Fibroblast of the conjunctiva (primary cell): ENCODE measurements at places on chromosomes 3 and 15.

DNA sequence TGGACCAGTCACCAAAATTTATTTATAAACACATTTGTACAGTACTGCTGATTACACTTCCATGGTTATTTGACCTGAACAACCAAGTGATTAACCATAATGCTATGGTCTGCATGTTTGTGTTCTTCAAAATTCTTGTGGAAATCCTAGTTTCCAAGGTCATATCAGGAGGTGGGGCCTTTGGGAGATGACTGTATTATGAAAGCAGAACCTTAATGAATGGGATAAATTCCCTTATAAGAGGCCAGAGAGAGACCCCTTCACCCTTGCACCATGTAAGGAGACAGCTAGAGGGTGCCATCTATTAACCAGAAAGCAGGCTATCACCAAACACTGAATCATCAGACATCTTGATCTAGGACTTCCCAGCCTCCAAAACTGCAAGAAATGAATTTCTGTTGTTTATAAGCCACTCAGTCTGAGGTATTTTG lies 1.9 kb downstream of the SCAPER start:
- DNase-seq = no peak

GRCh38 chr3:34725774-34726173 lies 913.6 kb upstream of the ARPP21 start:
- DNase-seq = no peak

DNA sequence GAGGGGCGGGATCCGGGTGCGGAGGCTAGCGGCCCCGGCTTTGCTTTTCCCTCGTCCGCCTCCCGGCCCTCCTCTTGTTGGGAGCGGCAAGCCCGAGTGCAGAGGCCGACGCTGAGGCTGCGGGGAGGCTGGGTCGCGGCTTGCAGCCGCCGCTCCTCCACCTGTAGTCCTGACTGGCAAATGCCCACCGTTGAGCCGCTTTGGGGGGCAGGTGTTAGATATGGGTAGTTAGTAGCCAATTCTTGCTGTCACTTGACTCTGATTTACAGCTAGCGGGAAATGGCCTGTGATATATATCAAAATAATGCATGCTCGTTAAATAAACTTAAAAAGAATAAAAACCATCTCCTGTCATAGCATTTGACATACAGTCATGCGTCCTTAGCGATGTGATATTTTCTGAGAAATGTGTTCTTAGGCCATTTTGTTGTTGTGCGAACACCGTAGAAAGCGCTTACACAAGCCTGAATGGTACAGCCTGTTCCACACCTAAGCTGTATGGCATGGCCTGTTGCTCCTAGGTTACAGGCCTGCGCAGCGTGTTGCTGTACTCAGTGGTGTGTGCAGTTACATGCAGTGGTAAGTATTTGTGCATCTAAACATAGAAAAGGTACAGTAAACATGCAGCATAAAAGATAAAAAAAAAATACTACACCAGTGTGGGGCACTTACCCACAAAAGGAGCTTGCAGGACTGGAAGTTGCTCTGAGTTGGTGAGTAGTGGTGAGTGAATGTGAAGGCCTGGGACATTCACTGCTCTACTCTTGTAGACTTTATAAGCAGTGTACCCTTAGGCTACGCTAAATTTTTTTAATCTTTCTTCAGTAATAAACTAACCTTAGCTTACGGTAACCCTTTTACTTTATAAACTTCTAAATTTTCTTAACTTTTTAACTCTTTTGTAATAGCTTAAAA lies 873 bp downstream of the CAPN7 start:
- peak; percentile 35 for DNase-seq

DNA sequence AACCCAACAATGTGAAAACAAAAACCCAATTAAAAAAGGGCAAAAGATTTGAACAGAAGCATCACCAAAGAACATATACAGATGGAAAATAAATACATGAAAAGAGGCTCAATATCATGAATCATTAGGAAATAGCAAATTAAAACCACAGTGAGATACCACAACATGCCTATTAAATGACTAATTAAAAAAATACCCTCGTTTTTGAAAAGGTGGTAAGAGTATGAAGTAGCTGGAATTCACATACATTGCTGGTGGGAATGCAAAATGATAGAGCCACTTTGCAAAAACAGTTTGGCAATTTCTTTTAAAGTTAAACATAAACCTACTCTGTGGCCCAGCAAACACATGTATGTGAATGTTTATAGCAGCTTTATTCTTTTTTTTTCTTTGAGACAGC lies 75.8 kb downstream of the B3GNT5 start:
- no peak for DNase-seq

DNA sequence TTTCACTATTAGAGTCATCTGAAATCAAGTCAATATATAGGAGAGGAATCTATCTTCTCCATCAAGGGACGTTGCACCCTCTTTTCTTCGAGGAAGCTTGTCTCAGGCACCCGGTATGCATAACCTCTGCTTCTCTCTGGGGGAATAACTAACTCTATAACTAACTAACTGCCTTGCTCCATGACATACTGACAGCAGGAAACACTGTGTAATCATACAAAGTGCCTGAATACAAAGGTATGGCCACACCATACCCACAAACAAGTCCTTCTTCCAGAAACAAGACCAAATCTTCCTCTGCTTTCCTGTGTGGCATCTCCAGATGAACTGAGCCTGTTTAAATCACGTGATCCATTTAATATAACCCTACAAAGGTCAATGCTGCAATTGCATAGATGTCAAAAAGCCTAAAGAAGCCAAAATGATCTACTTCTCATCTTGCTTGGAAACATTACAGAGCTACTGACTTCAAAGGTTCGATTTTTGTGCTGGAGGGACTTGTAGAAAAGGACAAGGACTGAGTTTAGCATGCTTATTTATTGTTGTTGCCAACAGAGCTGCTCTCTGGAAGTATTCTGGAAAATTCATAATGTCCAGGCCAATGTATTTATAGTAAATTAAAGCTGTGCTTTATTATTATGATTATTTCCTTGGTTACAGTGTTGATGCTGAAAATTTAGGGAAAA lies 380.5 kb downstream of the FOXP1 start:
- no peak for DNase-seq

- DNase-seq = no peak
These were observed 43.7 kb upstream of the ROPN1 start for GRCh38 chr3:124035463-124036121.
